ENCODE measurements at places on chromosomes 4 and X.

DNA sequence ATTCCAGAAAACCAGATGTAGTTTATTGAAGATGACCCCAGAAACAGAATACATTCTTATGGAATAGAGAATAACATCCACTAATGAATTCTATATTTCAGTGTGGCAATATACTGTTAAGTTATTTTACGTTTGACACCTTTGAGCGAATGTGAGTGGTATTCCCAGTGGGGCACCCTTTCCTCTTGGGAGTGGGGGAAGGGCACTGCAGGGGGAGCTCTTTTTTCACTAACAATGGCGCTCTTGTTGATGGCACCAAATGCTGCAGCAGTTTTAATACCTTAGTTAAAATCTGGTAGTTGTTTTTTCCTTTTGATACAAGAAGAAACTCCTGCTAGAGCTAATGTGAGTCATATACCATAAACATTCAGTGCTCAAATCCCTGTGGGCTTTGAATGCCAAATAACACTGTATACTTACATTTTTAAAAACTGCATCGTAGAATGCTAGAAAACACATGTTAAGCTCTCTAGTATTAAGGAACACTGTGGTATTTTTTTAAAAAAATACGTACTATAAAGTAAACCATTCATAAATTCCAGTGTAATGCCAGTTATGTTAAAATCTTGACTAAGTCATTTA, 178.5 kb downstream of the DCHS2 start:
- no peak for DNase-seq

DNA sequence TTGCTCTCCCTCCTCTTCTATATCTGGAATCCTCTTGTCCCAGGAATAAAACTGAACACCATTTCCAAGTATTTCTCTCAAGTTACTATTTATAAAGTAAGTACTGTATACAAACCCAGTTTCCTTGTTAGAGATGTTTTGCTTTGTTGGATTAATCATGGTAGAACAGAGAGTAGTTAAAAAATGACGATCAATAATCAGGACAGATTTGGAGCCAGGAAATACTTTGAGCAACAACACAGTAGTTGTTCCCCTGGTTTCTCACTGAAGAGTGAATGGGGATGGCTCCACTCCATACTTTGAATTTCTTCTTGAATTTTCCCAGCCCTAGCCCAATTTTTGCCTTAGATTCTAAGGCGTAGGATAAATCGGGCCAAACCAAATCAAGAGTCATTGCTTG, 21.4 kb downstream of the MGST2 start:
- DNase-seq, result no peak

- no peak for DNase-seq
These were observed 793.7 kb upstream of the LCORL start for GRCh38 chr4:18815081-18815778.

DNA sequence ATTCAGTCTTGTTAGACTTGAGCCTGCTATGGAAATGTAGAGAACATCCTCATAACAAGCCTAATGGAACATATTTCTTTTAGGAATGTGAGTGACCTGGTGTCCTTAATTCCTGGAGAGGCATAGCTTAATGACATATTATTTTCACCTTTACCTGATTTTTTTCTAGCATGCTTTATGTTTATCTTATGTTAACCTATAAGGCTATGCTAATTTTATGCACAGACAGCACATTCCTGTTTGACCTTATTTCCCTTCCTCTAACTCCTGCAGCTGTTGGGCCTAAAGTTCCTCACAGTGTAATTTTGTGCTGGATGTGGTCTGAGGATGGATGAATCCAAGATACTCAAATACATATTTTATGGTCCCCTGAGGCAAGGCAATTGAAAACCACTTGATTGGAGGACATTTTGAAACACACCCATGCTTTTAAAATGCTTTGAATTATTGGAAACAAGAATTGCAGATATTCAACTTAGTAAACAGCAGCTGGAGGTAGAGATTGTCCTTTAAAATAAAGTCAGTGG, 111.5 kb downstream of the LARP7 start:
- DNase-seq, result no peak

- no peak for DNase-seq
These were observed 20.2 kb downstream of the SYAP1 start for GRCh38 chrX:16739574-16739973.

- DNase-seq, result no peak
These were observed 227.3 kb downstream of the SOWAHB start for GRCh38 chr4:76670631-76671030.

DNA sequence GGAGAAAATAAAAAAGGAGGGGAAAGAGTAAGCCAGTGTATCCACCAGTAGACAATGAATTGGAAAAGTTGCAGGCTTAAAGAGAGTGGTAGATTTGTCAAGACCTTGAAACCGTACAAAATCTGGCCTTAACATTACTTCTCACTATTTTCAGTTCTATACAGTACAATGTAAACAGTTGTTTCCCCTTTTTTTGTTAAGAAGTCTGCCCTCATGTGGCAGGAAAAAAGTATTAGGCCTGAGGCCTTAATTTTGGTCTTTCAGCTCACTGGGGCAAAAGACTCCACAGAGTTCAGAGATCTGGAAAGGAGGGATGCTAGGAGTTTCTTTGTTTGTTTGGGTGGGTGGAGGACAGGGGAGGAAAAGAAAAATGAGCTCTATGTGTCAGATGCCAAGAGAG, 92.8 kb upstream of the CCDC160 start:
- no peak for DNase-seq

DNA sequence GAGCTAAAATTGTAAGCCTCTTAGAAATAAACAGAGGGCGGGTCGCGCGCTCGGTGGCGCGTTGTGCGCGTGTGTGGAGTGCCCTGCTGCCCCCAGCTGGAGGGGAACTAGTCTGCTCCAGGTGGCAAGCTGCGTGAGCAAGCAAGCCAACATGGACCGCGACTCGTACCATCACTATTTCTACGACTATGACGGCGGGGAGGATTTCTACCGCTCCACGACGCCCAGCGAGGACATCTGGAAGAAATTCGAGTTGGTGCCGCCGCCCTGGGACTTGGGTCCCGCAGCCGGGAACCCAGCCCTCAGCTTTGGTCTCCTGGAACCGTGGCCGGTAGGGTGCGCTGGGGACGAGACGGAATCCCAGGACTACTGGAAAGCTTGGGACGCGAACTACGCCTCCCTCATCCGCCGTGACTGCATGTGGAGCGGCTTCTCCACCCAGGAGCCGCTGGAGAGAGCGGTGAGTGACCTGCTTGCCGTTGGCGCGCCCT, 66.1 kb downstream of the DNAAF6 start:
- no peak for DNase-seq

DNA sequence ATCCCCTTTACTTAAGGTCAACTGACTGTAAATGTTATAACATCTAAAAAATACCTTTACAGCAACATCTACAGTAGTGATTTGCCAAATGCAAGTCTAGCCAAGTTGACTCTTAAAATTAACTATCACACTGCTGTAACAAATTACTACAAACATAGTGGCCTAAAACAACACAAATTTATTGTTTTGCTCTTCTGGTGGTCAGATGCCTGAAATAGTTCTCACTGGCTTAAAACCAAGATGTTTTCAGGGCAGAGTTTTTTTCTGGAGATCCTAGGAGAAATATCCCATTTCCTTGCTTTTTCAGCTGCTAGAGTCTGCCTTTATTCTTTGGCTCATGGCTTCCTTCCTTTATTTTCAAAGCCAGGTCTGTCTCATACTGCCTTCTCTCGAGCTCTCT, 120.5 kb downstream of the ADGRL3 start:
- DNase-seq, result no peak

DNA sequence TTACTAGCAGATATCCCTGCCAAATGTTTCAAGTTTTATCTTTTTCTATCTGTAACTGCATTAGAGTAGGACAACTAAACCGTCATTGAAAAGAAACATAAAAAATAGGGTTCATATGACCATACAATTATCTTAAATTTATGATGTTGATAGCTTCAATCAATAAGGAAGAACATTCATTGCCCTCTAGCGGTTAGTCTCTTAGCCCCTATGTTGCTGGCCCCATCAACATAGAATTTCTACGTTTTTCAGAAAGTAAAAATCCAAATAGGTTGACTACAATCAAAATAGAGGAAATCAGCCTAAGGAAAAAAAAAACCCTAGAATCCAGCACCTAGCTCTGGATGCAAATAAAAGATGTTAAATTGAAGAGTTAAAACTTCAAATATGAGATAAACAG, 225.1 kb upstream of the ITM2A start:
- DNase-seq, result no peak

GRCh38 chr4:83082777-83083176, 31.8 kb downstream of the PLAC8 start:
- DNase-seq, result no peak

- DNase-seq, result no peak
These were observed 152.3 kb downstream of the CENPC start for GRCh38 chr4:67393007-67393406.

DNA sequence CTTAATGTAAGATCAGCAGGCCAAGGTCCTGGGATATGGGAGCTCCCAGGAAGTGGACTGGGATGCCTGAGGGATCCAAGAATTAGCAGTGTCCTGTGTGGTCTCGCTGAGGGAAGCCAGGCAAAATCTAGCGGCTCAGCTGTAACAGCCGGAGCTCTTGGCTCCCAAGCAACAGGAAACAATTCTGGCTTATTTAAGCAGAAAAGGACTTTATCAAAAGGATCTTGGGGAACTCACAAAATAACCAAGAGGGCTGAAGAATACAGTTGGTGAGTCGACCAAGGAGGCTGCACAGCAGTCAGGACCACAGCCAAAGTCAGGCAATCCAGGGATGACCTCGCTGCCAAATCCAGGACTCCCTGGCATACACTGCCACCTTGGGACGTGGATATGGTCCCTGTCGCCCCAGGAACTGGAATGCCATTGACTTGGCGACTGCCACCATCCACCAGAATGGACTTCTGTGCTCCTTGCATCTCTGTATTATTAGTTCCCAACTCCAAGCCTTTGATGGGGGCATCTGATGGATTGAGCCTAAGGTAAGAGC, 165.3 kb upstream of the BCOR start:
- no peak for DNase-seq

GRCh38 chrX:107804427-107804826, 21.2 kb upstream of the MID2 start:
- no peak for DNase-seq
